ENCODE measurements at places on chromosomes 6 and 20. TPM values are rescaled to one million over a fixed set of nuclear protein-coding genes. Genes with fewer than 3 reads are reported as not detected.

HTR1E gene
- 1.6 TPM for total RNA-seq

DEFB132 gene
- total RNA-seq: not detected

CALHM5 gene
- 0.17 TPM for total RNA-seq

TNNC2 gene
- 0.54 TPM for total RNA-seq

LY6G6F gene
- not detected for total RNA-seq

ENPP3 gene
- total RNA-seq: not detected

IPCEF1 gene
- total RNA-seq: 2.8 TPM

DNA sequence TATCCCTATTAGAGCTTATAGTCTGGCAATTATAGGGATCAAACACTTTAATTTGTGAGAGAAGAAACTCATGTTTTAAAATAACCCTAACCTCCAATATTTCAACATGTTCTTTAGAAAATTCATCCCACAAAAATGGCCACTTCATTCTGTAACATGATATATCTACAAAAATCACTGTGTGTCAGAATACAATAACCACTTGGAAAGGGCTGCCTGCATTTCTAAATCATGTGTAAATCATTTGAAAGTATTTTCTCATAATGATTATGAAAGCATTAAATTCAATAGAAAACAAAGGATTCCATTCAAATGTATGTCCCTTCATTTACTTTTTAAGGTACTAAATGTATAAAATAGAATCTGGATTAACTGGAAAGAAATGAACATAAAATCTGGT lies 101.4 kb upstream of the NHSL1 start:
- DNase-seq: no peak

DNA sequence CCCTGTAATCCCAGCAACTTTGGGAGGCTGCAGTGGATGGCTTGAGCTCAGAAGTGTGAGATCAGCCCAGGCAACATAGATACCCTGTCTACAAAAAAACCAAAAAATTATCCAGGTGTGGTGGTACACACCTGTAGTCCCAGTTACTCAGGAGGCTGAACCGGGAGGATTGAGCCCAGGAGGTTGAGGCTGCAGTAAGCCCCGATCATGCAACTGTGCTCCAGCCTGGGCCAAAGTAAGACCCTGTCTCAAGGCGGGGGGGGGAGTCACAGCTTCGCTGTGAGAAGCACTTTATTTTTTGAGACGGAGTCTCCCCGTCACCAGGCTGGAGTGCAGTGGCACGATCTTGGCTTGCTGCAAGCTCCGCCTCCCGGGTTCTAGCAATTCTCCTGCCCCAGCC lies 54.2 kb downstream of the EZR start:
- DNase-seq: peak; percentile 61

- DNase-seq: peak; percentile 65
Observed at GRCh38 chr6:27812805-27813492, 99.2 kb downstream of the OR2B2 start.

DNA sequence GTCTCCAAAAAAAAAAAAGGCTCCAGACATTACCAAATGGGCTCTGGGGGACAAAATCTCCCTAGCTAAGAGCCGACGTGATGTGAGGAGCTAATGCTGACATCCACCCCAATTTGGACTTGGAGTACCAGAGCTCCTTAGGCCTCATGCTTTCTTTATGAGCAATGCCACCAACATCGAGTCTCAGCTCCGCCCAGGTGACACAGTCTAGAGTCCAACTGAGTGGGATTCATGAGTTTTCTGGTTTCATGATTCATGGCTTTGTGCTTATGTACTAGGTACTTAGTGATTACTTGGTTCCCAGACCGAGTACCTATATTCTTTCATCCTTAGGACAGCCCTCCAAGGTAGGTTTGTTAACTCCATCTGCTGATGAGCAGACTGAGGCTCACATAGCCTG lies 4.4 kb downstream of the ANKRD60 start:
- DNase-seq: no peak

DNA sequence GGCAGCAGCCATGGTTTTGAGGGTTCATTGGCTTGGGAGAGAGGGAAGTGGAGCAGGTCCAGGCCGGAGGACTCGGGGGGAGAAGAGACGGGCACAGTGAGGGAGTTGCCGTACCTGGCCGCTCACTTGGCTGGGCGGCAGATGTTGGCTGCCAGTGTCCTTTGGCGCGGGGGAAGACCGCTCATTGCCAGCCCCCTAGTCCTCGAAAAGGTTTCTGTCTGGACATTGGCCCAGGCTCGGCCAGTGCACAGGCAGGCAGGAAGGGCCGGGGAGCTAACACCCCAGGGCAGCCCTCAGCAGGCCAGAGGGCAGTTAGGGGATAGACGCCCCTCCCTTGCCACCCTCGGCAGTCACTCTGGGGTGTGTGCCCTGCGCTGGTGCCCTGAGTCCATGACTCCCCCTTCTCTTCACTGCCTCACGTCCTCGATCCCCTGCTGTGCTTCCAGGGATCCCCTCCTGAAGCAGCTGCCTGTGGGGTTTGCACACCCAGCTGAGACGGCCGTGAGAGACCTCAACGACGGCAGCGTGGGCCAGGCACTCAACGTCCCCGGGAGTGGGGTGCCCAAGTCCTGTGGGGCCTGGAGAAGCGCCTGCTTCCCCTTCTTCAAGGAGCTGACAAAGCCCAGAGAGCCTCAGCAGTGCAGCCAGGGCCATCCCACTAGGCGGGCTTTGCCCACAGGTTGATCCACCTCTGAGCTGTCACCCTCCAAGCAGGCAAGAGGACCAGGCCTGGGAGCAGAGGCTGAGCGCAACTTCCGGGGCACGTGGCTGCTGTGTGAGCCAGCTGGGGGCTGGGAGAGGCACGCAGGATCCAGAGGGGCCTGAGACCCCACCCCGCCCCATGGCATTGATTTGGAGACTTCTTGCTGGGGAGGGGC lies 20.4 kb downstream of the RBM38 start:
- no peak for DNase-seq

DNA sequence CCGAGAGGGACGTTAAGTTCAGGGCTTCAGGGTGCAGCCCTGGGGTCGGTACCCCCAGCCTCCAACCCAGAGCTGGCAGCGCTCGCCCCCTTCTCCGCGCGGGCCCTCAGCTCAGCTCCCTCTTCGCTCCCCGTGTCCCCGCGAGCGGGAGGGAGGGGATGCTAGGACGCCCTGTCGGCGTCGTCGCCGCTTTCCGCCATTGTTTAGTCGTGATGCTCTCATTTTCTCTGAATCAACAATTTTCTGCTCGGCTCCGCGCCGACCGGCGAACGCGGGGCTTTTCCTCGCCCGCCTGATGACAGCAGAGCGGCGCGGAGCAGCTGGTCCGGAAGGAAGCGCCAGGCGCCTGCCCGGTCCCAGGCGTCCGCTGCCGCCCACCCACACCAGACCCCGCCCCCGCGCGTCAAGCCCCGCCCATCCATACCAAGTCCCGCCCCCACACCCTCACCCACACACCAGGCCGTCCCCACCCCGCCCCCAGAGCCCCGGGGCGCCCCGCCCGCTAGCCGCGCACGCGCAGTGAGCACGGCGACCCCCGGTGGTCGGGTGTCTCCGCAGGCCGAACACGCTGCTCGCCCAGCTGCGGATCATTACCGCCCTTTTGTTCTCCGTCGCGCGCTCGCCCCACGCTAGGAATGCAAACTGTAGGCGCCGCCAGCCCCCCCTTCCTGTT lies 50.1 kb upstream of the SLC32A1 start:
- peak; percentile 97 for DNase-seq

- no peak for DNase-seq
Observed at GRCh38 chr20:21237956-21238799, 65.0 kb upstream of the XRN2 start.

- no peak for DNase-seq
Observed at GRCh38 chr20:48901326-48901725, 20.2 kb upstream of the ARFGEF2 start.

GRCh38 chr20:7829031-7829430 lies 111.2 kb downstream of the HAO1 start:
- no peak for DNase-seq

- DNase-seq: no peak
Observed at GRCh38 chr6:55994531-55994930, 119.1 kb upstream of the BMP5 start.

DNA sequence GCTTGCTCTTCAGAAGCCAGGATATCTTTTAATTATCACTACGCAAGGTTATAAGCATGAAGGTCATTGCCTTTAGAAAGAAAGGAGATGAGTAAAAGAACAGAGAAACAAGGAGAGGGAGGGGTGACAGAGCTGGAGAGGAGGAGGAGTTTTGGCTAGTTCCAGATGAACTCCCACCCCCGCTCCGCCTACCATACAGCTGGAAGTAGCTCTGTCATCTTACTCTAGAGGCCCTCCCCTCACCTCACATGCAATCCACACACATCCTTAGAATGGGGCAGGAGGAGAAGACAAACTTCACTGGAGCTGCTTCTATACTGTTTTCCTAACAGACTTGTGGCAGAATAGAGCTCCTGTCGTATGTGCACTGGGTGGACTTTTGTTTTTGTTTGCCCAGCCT lies 144.7 kb downstream of the SCML4 start:
- DNase-seq: peak; percentile 82

- DNase-seq: no peak
Observed at GRCh38 chr20:34193051-34193450, 48.2 kb upstream of the ASIP start.

- no peak for DNase-seq
Observed at GRCh38 chr6:23951691-23952090, 174.3 kb upstream of the NRSN1 start.

GRCh38 chr6:163985040-163985439 lies 570.5 kb downstream of the QKI start:
- DNase-seq: no peak

GRCh38 chr20:10316582-10316981 lies 98.0 kb downstream of the SNAP25 start:
- no peak for DNase-seq

DNA sequence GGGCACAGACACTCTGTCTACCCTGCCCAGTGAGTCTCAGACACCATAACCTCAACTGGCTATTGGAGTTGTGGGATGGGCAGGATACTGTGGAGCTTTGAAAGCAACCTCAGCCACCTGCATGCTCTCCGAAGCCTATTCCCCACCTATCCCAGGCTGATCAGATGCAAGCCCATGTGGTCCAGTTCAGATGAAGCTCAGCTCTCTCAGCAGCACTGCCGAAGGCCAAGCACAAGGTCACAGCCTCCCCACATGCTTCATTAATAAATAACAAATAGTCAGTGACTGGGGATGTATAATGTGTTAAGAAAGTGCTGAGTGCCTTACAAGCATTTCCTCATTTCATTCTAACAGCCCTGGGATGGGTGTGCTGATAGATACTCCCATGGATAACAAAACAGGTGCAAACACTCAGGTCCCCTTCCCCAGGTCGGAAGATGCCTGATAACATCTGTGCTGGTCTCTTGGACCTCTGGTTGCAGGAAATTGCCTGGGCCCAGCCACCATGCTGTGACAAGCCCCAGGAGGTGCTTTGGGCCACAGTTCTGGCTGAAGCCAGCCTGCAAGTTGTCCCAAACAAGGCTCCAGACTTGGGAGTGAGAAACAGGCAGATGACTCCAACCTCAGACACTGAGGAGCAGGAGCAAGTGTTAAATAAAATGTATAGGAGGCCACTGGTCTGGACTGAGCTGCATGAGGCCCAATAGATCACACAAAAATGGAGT lies 3.7 kb downstream of the ACSS1 start:
- peak; percentile 12 for DNase-seq

DNA sequence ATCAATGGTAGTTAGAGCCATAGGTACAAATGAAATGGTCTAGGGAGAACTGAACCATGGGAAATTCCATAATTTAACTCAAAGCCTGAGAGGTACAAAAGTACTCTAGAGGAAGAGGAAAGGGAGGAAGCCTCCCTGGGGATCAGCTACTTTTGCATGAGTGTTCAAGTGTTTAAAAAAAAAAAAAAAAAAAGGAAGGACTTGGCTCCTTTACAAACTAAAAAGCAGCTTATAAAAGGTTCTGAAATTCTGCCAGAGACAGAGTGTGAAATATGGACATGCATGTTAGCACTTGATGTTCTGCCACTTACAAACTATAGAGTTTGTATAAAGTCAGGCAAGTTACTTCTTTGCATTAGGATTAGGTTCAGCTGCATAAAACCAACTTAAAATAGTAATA lies 290.0 kb downstream of the TBC1D7 start:
- DNase-seq: no peak

Data from endodermal cell (in vitro differentiated cells).